ENCODE measurements at places on chromosomes 7 and 10. TPM values are rescaled to one million over a fixed set of nuclear protein-coding genes. Genes with fewer than 3 reads are reported as not detected.

Gene HKDC1
- 0.65 TPM for total RNA-seq

Gene DKK1
- total RNA-seq, result 0.38 TPM

Gene ZNF727
- 0.30 TPM for total RNA-seq

DNA sequence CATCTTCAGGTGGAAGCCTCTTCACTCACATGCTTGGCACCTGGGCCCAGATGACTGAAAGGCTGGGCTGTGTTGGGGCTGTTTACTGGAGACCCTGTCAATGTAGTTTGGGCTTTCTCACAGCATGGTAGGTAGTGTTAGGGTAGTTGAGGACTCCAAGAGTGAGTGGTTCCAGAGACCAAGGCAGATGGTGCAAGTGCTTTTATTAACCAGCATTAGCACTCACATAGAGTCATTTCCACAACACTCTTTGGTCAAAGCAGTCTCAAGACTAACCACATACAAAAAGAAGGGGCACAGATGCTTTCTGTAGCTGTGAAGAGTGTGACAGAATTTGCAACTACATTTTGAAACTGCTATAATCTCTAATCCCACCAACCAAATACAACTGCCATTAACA is 135.0 kb downstream of the RTKN2 start:
- no peak for DNase-seq

Gene MYO1G
- 1.0 TPM for total RNA-seq

DNA sequence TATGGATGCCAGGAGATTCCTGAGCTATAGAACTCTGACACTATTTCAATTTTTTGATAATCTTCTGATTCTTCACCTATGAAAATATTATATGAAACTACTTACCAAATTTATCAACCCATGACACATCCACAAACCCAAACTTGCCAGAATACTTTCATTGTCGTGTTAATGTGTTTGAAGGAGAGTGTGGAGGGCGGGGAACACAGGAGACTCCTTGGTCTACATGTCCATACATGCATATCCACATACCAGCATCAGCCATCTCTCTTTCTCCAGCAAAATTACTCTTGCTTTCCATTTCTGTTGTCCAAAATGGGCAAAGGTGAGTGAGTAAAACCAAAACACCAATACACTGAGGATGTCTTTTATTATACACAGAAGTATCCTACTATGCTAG is 23.5 kb upstream of the BPGM start:
- DNase-seq, result no peak

Gene HIF1AN
- 13.0 TPM for total RNA-seq

Measured in left lobe of liver (tissue), 2 donors.